Activated naive CD4-positive, alpha-beta T cell treated with Interleukin-2 at 50 U/mL for 16 hours (primary cell): ENCODE measurements at places on chromosomes 2 and 18.

DNA sequence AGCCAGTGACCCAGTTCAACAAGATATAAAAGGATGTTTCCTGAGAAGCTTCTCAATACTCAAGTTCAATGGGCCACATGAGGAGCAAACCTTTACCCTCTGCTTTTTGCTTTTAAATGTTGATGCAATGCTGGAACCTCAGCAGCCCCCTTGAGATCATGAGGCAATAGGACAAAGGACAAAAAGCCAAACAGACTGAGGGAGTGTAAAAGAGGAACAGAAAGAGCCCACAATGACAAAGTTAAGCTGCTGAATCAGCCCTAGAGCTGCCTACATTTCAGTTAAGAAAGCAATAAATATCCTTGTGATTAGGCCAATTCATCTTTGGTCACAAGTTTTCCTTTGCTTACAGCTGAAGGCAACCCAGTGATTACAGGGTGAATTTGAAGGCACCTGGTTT lies 76.9 kb downstream of the MRO start:
- no peak for DNase-seq

- no peak for DNase-seq
Observed at GRCh38 chr2:219467736-219468075, 31.0 kb upstream of the GMPPA start.

DNA sequence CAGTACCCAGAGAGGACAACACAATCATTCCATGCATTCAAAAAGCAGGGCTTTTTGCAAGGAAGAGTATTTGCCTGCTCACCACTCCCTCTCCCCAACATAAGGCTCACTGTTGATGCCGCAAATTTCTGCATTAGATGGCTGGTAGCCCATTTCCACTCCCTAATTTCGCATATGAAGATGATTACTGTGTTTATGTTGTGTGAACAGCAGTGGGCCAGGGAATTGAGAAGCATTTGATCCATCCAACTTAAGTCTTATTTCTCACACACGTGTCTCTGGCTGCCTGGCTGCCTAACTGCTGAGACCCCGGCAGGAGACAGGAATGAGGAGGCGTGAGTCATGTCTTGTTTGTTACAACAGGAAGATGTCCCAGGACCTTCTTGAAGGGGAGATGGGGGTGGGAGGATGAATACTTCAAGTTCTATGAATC lies 294.1 kb downstream of the ALK start:
- no peak for DNase-seq

DNA sequence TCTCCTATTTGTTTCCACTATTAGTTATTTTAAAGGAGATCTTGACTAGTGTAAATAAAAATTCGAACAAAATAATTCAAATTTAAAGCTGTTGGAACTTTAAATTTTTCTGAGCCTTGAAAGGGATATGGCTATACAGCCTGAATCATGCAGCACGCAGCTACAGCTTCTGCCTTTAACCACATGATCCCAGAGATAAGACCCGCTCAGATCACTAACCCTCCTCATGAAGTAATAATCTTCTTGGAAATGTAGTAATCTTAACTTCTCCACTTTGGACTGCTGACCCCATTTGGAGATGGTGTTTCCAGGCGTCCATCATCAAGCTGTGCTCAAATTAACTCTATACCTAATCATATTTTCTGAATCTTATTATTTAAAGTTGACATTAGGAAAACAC lies 336.6 kb downstream of the DSC3 start:
- DNase-seq, result no peak

DNA sequence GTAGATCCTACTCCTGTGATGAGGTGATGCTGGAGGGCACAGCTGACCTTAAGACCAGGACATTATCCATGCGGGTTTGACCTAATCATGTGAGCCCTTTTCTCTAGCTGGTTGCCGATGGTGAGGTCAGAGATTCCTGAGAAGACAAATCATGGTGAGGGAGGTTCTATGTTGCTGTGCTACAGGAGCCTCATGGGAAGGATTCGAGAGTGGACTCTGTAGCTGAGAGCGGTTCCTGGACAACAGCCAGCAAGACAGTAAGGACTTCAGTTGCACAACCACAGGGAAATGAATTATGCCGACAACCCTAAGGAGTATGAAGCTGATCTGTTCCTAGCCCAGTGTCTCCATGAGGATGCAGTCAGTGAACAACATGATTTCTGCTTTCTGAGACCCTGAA lies 80.4 kb downstream of the EPB41L3 start:
- no peak for DNase-seq

DNA sequence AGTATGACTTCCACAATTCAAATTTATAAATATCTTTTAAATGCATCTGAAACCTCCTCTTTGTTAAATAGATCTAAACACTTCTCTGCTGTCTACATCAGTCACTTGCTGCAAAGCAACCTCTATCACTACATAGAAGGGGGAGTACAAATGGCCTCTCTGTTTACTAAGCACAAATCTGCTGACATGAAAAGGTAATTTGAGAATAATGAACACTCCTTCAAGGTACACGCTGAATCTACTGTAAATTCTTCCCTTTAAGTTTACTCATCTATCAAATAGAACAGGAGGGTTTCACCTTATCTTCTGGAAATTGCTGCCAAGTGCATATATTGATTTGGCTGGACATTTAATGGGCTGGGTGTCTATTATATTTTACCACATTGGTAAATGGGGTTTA lies 879.6 kb downstream of the SUCLG1 start:
- DNase-seq, result no peak

- DNase-seq, result no peak
Observed at GRCh38 chr18:23730857-23731256, 41.6 kb downstream of the LAMA3 start.

DNA sequence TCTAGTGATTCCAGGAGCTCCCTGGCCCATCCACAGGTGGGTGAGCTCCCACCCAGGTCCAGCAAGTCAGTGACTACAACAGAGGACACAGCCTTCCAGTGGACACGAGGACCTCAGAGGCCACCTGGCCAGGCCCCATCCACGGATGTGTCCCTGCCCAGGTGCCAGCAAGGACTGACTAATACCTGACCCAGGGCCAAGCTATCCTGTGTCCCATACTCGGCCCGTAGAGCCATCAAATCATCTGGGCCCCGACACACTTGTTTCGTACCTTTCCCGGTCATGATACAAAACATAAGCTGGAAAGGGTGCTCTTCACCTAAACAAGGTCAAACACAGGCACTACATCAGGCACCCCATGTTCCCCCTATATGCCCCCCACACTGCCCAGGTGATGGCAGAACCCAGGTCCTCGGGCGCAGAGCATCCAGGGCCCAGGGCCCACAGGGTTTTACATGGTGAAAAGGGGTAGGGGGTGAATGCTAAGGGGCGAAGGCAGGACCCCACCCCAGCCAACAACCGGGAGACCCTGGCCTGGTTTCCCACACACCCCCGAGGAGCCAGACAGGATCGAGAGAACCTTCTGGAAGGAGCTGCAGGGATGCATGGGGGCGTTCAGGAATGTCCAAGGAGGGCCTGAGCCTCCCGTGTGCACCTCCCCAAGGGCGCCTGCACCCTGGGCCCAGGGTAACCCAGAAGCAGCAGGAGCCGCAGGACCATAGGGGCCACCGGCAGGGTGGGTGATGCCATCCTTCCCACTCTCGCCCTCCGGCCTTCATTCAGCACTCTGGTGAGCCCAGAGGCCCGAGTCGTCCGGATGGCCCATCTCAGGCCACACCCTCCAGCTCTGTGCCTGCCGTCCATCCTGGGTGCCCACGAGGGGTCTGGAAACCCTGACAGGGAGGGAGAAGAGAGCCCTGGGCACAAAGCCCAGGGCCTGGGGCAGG lies 94.3 kb downstream of the HDAC4 start:
- no peak for DNase-seq

DNA sequence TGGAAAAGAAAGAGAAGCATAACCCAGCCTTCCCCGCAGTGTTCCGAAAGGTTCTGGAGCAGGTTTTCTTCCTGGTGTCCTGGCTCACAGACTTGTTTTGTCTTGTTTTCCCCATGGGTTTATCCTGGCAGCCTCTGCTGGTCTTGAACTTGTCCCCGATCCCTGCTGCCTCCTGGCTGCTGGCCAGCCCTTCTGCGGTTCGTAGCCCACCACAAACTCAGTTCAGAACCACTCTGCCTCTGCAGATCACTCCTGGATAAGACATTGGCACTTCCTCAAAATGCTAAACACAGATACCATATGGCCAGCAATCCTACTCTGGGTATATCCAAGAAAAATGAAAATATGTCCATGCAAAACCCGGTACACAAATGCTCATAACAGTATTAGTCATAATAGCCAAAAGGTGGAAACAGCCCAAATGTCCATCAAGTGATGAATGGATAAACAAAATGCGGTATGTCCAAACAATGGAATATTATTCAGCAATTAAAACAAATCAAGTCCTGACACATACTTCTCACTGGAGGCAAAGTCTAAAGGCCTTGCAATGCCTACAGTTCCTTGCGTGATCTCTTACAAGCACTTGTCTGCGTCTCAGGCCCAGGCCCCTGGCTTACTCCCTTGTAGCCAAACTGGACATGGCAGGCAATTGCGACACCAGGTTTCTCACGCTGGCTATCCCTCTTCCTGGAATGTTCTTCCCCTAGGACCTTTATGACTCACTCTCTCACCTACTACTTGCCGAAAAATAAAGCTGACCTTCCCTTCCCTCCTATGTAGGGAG lies 28.0 kb upstream of the ARHGEF4 start:
- DNase-seq, result no peak

DNA sequence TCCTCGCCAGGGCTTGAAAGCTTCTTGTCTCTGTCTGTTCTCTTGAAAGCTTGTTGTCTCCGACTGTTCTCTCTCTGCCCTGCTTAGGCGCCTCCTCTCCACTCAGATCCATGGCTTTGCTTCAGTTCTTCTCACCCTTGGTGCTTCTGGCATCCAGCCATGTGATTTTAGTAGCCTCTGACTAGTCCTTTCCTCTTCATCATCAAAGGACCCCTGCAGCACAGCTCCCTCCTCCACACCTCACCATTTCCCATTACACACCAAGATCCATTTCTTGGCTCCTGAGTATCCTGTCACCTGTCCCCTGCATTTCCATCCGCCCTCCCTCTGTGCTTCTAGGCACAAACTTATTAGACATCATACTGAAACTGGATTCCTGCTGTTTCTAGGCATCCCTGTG lies 59.4 kb downstream of the ZNF236 start:
- DNase-seq, result no peak
